ENCODE measurements at places on chromosomes 3 and 15. TPM values are rescaled to one million over a fixed set of nuclear protein-coding genes. Genes with fewer than 3 reads are reported as not detected.
A peak's percentile ranks its signal among the peaks of the same experiment; 100 is the strongest.

DNA sequence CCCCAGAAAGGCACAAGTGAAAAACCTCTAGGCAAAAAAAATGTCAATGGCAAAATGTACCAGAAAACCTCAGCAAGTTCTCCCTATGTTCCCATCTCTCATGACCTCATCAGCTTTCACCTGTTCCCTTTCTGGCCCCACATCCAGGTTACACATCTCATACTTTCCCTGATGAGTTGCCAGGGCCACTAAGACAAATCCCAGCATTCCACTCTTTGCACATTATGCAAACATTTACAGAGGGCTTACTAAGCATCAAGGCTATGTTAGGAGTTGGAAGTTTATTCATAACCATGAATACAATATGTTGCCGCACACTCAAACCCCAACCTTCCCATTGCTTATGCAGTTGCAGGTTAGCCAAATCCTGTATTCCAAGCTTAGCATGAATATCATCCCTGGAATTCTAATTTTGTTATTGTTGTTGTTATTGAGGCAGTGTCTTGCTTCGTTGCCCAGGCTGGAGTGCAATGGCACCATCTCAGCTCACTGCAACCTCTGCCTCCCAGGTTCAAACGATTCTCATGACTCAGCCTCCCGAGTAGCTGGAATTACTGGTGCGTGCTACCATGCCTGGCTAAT lies 129.3 kb upstream of the UBE2E2 start:
- DNase-seq, result no peak

DNA sequence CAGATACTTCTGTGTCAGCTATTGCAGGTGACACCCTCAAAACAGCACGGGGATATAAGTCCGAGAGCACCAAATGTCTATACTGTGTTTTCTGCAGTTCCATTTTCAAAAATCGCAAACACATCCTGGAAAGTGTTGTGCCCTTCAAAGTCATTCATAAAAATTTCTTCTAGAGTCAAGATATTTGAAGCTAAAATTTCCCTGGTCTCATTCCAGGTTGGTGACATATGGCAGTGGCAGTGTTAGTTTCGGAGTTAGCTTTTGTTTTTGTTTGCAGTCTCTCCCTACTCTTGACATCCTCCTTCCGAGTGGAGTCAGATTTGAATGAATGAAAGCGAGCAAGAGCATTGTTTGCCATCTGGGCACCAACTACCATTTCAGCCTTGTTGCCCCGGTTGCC lies 3.2 kb upstream of the FSIP1 start:
- no peak for DNase-seq

- no peak for DNase-seq
Observed at GRCh38 chr3:183291497-183292031, 38.5 kb downstream of the B3GNT5 start.

GRCh38 chr3:155334914-155335723 lies 41.6 kb upstream of the STRIT1 start:
- DNase-seq, result no peak

GRCh38 chr15:39593071-39593655 lies 12.3 kb downstream of the THBS1 start:
- no peak for DNase-seq

GRCh38 chr3:104190681-104191080 lies 1176.0 kb upstream of the ALCAM start:
- no peak for DNase-seq

- no peak for DNase-seq
Observed at GRCh38 chr3:187062526-187063177, 76.6 kb downstream of the RPL39L start.

- no peak for DNase-seq
Observed at GRCh38 chr3:63192248-63192647, 85.9 kb upstream of the SYNPR start.

- DNase-seq, result no peak
Observed at GRCh38 chr3:142839831-142840230, 49.1 kb downstream of the PCOLCE2 start.

- no peak for DNase-seq
Observed at GRCh38 chr3:100150473-100150872, 36.2 kb upstream of the FILIP1L start.

- DNase-seq, result peak; percentile 82
Observed at GRCh38 chr15:41661518-41662225, 1.5 kb downstream of the MGA start.

GRCh38 chr3:39104961-39105686 lies 2.3 kb downstream of the GORASP1 start:
- DNase-seq, result no peak

GRCh38 chr3:17423786-17424536 lies 318.5 kb downstream of the TBC1D5 start:
- DNase-seq, result no peak

GRCh38 chr15:63610209-63610841 lies 13.1 kb downstream of the FBXL22 start:
- peak; percentile 86 for DNase-seq

DNA sequence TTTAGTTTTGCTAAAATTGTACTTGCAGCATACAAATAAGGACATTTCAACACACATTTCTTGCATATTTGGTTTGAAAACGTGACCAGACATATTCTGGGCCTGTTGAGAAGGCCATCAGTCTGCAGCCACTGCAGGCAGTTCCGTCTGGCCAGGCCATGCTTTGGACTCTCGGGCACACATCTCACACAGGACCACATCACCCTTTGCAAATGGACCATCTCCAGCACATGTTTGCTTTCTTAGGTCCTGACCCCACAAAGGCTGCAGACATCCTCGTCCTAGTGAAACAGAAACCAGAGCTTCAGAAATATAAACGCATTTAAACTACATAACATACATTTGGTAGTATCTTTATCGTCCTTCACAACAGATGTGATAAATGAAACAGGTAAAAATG lies 24.1 kb downstream of the GABRA5 start:
- DNase-seq, result no peak

DNA sequence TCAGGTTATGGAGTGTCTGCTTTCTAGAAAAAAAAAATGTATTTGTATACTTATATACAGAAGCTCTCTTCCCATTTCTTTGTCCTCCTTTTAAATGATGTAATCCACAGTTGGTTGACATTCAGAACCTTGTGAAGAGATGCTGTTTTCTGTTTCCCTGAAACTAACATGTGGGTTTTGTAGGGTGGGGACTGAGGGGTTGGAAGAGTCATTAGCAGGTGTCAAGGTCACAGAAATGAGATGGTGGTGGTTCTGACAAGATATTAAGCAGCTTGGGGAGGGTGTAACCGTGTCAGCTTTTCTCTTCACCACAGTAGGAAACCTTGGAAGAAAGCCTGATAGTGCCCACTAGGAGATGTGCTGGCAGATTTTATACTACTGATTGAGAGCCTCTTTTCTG lies 2.4 kb downstream of the RASA2 start:
- no peak for DNase-seq

- DNase-seq, result no peak
Observed at GRCh38 chr3:126621171-126621570, 33.8 kb downstream of the TXNRD3 start.

- no peak for DNase-seq
Observed at GRCh38 chr15:92480361-92480760, 86.7 kb downstream of the ST8SIA2 start.

DNA sequence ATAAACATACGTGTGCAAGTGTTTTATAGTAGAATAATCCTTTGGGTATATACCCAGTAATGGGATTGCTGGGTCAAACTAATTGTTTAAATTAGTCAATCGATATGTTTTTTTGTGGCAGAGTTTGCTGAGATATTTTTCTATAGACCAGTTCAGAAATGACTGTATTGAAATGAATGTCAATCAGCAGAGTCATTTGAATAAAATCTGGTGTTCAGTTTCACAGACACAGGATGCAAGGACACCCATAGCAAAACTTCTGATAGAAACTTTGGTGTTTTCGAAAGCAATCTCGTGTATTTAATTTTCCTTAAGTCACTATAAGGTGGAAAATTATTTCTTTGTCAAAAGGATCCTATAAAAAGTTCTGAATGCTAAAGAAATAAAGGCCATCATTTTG lies 434.4 kb downstream of the RAP2B start:
- no peak for DNase-seq

GRCh38 chr3:176190755-176191154 lies 1006.5 kb downstream of the TBL1XR1 start:
- no peak for DNase-seq

DNA sequence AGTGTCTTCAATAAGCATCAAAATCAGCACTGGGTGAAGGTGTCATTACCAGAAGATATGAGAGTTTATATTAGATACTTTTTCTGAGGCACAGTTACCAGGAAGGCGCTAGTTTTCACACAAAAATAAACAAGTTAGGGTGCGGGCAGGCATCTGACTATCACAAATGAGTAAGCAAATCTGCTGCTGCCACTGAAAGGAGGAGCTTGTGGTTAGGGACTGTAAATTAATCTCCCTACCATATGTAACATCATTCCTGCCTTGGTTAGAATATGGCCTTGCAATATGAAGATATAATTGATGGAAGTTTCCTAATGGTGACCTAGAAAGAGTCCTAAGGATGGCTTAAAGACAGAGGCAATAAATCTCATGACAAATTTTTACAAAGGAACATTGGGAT lies 19.5 kb upstream of the EID1 start:
- no peak for DNase-seq

- DNase-seq, result no peak
Observed at GRCh38 chr3:55647670-55648069, 160.6 kb upstream of the WNT5A start.

GRCh38 chr15:99427668-99428361 lies 138.0 kb upstream of the MEF2A start:
- no peak for DNase-seq

DNA sequence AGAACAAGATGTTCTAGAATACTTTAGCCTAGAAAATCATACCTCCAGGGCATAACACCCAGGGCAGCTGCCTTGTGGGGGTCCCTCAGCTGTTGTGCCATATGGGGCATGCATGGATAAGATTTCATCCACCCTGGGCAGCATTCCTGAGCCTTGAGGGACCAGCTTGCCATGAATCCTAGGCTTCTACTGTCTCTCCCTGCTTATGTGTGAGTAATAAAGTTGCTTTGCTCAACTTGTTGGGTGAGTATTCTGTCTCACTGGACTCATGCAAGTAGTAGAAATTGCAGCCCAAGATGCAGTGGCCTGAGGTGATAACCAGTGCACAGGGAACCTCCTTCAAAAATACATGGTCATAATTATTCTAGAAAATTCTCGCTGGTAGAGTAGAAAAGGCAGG lies 52.1 kb upstream of the EPHB1 start:
- no peak for DNase-seq

DNA sequence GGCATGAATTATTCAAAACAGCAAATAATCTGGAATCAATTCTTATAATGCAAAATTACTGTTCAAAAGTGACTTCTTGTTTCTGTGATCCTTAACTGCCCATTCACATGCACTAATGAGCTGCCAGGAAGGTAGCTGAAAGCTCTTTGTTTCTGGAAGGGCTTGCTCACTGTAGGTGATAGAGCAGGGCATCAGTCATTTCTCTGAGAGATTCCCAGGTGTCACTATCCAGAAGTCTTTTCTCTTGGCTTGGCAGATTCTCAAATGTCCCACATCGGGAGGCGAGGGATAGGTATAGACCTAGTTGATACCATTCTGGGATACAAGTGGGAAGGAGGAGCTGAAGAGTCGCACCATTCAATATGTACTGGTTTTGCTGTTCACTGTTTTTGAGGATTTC lies 35.0 kb downstream of the C3orf85 start:
- no peak for DNase-seq

DNA sequence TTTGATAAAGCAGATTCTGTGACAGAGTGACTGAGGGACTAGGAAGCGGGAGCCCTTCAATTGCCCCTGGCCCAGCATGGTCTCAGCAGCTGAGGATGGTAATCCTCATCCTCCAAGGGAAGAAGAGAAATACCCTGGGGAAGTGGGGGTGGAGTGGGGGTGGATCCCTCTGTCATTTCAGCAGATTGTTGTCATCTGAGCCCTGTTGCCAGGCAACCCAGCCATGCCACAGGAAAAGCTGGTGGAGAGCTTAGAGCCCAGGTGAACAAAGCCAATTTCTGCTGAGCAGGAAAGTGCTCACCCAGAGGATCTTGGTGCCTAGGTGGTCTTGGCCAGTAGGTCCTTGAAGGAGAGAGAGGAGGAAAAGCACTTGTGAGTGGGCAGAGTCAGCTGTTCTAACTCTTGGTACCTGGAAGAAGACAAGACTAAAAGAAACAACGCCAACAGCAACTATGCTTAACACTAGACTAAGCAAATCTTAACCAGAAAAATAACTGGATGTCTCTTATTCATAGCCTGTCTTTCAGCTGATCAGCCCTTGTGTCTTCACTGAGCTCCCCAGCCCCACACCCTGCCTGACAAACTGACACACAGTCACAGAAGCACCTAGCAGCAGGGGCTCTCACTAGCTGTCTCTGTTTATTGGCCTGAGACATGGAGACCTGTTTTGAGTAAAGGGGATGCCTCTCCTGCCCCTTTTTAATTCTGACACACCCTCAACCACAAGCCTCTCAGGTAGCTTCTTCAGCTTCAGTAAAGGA lies 40.1 kb upstream of the DCLK3 start:
- no peak for DNase-seq

- no peak for DNase-seq
Observed at GRCh38 chr3:117133066-117133465, 423.5 kb downstream of the TUSC7 start.

DNA sequence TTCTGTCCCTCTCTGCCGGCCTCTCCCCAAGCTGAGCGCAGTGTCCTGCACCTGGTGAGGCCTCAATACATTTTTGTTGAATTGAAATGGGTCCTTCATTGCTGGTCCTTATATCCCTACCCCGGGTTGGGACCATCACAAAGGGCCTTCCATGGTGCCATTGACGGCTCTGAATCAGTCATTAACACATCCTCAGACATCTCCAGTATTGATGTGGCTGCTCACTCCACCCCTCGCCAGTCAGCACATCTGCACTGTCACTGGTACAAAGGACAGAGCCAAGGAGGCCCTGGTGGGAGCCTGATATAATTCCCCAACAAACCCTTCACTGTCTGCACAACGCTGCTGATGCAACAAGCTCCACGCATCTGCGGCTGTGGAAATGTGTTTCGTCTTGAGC lies 191.6 kb upstream of the TOPAZ1 start:
- no peak for DNase-seq

- DNase-seq, result no peak
Observed at GRCh38 chr3:134885877-134886621, 91.0 kb downstream of the EPHB1 start.

- DNase-seq, result no peak
Observed at GRCh38 chr3:20136231-20136630, 49.8 kb downstream of the SGO1 start.

- no peak for DNase-seq
Observed at GRCh38 chr15:81930582-81931369, 115.0 kb downstream of the MEX3B start.

Gene RYR3
- 4.2 TPM for total RNA-seq

Gene ARHGEF26
- 18.0 TPM for total RNA-seq

Gene SLC9A9
- total RNA-seq, result 16.0 TPM

Gene ANKUB1
- not detected for total RNA-seq

Gene SIDT1
- 0.98 TPM for total RNA-seq

Gene PATL2
- 0.22 TPM for total RNA-seq

Gene RLBP1
- not detected for total RNA-seq

Gene ATP13A5
- total RNA-seq, result 3.0 TPM

Gene P2RY1
- 4.0 TPM for total RNA-seq

Gene KCNMB3
- total RNA-seq, result 8.1 TPM

Gene ZNF620
- 5.6 TPM for total RNA-seq

Gene KBTBD13
- not detected for total RNA-seq

Gene DPPA2
- total RNA-seq, result not detected

Gene IL16
- 6.7 TPM for total RNA-seq

Gene FBXW12
- total RNA-seq, result not detected

Gene FGF7
- 61.4 TPM for total RNA-seq

Gene AHSG
- not detected for total RNA-seq

Gene USP8
- total RNA-seq, result 89.6 TPM

Gene LIPH
- 0.29 TPM for total RNA-seq

Gene NR2E3
- 0.54 TPM for total RNA-seq

Gene P3H2
- total RNA-seq, result 20.2 TPM

Gene GOLGA8K
- 2.0 TPM for total RNA-seq

Measured in thyroid gland (tissue), 4 donors.